ENCODE measurements at places on chromosomes 13 and 19.

DNA sequence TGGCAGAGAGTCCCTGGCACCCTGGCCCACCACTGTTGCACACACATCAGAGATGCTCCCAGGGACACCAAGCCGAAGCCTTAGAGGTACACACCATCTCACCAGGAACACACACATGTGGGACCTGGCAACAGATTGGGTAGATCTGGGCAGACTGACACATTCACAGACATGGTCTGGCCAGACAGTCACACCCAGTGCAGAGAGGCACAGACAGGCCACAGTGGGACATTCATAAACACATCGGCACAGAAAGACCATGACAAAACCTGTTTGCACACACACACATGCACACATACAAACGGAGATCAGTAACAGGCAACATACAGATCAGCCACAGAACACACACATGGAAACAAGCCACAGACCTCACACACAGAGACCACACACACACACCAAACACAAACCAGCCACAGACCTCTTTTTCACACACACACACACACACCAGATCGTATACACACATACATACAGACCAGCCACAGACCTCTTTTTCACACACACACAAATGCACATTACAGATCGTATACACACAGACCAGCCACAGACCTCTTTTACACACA lies 6.3 kb upstream of the JUNB start:
- no peak for DNase-seq

DNA sequence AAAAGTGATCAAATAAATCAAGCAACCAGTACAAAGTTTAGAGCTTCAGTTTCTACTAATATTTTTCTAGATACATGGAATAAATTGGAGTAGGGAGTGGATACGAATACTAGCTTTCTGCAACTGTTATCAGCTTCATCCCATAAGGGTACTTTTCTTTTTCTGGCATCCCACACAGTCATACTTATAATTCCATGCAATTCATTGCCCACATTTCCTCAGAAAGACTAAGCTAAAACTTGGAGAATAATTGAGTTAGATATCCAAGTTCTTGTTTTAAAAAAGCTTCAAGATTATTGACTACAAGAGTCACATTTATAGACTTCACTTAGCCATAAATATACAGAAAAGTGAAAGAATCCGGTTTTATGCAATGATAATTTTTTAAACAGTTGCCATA lies 186.9 kb downstream of the OLFM4 start:
- DNase-seq = no peak

DNA sequence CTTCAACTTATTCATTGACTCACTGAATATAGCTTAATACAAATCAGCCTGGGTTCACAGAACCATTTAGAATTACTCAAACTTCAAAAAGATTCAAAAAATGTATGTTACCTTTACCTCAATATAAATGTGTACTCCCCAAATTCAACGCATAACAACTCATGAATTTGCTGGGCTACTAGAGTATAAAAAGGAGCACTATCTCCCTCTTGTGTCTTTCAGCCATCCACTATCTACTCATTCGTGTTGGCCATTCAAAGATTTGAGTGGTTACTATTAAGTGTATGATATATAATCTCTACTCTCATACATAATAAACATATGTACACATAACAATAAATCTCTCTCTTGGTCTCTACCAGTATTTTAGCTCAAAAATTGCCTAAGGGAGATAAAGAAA lies 20.3 kb downstream of the INTS6 start:
- DNase-seq = no peak

DNA sequence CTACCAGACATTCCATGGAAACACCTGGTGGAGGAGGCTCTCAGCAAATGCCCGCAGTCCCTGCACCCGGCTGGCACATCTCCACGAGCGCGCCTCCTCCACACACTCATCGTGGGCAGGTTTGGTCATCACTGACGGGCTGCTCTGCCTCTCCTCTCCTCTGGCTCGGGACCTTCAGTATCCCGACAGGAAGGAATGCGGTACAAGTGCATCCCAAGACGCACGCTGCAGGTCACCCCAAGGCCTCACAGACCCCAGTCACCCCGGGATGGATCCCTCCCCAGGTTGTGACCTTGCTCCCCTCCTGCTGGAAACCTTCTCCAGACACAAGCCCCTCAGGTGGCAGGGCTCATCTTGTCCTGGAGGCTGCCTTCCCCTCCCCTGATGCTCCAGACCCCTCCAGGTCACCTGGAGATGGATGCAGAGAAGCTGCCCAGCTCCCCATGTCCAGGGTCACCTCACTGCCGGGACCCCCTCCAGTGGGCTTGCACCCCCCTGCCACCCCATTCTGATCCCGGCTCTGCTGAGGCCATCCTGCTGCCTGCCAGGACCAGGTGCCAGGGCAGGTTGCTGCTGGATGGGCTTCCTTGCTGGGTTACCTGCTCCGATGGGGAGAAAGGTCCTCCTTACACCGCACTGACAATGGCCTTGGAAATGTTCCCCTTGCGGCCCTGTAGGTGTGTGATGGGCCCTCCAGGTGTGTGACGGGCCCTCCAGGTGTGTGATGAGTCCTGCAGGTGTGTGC lies 29.9 kb downstream of the C13orf46 start:
- no peak for DNase-seq

- no peak for DNase-seq
Observed at GRCh38 chr13:26681036-26681435, 79.5 kb downstream of the GPR12 start.

DNA sequence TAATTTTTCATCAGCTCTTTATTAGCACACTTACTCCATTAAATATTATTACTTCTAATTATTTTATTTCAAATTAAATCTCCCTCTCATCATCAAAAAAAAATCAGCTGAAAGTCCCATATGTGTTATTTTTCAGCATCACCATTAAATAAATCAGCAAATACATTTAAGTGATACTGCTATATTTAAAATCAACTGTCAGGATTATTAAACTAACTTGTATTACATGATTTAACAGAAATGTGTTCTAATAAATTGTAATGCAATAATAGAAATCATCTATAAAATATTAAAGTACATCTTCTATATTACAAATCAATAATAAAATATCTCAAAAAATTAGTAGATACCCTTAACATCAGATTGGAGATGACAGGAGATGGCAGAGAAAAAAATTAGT lies 538.6 kb upstream of the MIR17HG start:
- no peak for DNase-seq

DNA sequence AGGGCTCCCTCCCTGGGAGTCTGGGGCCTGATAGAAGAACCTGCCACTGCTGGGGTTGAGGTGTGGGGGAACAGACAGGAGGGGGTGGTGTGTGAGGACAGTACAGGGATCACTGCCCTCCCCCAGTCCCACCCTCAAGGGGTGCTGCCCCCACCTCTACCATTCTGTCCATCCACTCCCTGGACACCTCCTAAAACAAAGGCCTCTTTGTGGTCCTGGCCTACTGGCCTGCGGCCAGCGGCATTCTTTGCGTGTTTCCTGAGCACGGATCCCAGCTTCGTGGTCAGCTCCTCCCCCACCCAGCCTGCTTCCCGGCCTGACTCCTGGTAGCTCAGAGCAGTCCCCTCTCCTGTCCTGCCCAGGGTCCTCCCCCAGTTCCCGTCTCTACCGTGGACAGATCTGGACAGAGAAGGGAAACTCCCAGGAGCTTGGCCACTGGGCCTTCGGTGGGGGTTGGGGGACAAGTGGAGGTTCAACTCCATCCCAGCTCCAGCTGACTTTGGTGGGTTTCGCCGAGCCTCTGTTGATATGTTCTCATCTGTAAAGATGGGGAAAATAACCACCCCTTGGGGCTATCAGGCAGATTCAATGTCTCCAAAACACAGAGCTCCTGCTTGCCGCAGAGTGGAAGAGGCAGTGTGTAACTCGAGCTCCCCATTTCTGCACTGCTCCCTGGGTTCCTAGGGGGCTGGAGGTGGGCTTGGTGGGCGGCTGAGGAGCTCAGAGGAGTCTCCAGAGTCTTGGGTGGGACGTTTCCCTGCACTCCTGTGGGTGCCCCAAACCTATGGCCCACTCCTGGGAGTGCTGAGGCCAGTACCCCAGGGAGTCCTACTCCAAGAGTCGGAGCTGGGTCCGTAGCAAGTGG lies 48.7 kb downstream of the LYL1 start:
- no peak for DNase-seq

GRCh38 chr13:59754411-59754810 lies 409.3 kb downstream of the DIAPH3 start:
- no peak for DNase-seq

DNA sequence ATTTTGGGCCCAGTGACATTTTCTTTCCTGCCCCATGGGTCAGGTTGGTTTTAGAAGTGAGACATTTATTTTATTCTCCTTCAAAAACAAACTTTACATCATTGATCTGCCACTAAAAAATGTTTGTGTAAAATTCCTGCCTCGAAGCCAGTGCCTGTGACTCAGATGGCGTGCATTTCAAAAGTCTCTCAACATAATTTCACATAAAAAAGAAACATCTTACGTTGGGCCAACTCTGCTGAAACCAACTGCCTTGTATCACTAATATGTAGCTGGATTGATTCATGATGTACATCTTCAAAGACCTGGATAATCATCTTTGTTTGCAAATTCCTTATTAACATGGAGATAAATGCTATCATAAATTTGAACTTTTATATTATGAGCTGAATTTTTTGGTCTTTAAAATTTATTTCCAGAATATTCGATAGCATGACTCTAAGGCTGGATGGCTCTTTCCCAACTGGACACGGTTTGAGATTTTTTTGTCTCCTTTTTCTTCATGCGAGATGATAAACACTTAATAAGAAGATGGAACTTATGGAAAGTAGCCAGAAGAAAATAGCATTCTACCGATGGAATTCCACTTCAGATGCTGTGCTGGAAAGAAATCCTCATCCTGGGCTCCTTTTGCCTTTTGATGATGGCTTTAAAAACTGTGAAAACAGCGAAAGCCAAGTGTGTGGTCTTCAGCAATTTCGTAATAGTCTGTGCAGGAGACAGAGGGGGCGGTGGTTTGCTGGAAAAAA lies 420.5 kb downstream of the FGF9 start:
- DNase-seq = no peak

DNA sequence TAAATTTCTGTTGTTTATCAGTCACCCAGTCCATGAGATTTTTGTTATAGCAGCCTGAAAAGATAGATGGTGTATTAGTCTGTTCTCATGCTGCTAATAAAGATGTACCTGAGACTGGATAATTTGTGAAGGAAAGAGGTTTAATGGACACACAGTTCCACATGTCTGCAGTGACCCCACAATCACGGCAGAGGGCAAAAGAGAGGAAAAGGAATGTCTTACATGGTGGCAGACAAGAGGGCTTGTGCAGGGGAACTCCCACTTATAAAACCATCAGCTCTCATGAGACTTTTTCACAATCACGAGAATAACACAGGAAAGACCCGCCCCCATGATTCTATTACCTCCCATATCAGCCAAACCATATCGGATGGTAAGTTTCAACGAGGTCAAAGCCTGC lies 309.2 kb downstream of the LIG4 start:
- no peak for DNase-seq
